HepG2 (cell line): ENCODE measurements at places on chromosomes 12 and 14. TPM values are rescaled to one million over a fixed set of nuclear protein-coding genes. Genes with fewer than 3 reads are reported as not detected.

Gene SRRM4
- not detected in 2 replicates for total RNA-seq

- no peak for DNase-seq
- H3K4me1 ChIP-seq, result peaks cover under 1% of the 10 kb centered on the region; the same call in 1 of the 2 replicates
- no peaks in the 10 kb centered on the region for H3K27me3 ChIP-seq
- no peak overlapping the region for H3K4me3 ChIP-seq
- no peak overlapping the region for H3K27ac ChIP-seq
- no peaks in the 10 kb centered on the region for H3K36me3 ChIP-seq
These were observed 23.8 kb downstream of the EEA1 start for GRCh38 chr12:92905258-92905810.

Gene KCNK13
- total RNA-seq, result 0.29 and 0.31 TPM in 2 replicates

GRCh38 chr14:58100735-58101368 lies 51.2 kb downstream of the ARMH4 start:
- H3K36me3 ChIP-seq, result no peaks in the 10 kb centered on the region
- no peaks in the 10 kb centered on the region for H3K4me1 ChIP-seq
- no peak for DNase-seq

DNA sequence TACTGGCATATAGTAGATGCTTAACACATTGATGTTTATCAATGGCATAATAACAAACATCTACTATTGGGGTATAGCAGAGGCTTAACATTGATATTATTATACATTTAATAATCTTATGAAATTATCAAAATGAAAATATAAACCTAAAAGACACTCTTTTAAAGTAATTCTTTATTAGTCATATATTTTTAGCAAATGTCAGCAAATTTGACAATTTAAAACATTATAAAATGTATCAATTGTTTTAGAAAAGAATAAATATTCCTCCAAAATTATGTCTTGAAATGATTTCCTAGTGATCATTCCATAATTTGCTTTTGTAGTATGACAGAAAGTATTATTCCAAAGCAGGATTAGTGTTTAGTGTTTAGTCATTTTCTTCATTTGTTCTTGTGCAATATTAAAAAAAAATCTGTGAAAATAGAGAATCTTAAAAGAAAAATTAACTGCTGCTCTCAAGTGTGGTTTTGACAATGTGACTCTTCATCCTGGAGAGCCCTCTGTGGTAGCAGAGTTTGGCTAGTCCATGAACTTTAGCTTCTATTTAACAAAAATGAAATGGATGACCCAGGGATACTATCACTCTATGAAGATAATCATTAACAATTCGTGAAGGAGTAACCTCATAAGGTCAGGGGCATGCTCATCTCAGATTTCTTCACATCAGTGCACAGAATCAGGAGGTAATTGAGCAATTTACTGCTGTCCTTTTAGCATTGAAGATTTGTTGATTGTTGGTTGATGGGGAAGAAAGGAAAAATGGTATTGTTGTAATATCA lies 1018.5 kb downstream of the LRFN5 start:
- no peaks in the 10 kb centered on the region for H3K27me3 ChIP-seq
- no peak overlapping the region for H3K27ac ChIP-seq
- H3K4me1 ChIP-seq, result no peaks in the 10 kb centered on the region
- H3K36me3 ChIP-seq, result no peaks in the 10 kb centered on the region
